CD4-positive, alpha-beta T cell treated with Interleukin-6 for 4 hours (primary cell): ENCODE measurements at places on chromosomes 4 and X.

DNA sequence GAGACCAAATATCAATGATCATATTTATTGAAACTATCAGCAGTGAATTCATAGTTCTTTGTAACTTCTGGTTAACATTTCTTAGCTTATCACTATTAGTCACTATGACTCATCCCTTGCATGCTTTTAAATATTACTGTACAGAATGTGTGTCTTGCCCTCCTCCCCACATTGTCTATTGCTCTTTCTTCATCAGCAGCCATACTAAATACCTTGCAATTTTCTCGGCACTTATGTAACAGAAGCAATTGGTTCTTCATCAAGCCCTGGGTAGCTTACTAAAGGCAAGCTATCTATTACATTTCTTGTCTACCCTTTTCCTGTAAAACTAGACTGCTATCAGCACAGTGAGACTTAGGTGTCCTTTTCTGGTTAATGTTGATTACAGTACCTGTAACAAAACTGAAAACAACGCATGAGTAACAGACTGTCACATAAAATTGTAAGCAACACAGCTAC is 8.2 kb downstream of the KLHL4 start:
- DNase-seq = no peak

GRCh38 chr4:158025131-158025530 is 147.7 kb downstream of the GASK1B start:
- DNase-seq = no peak

GRCh38 chr4:83358410-83358809 is 23.8 kb upstream of the HPSE start:
- no peak for DNase-seq

DNA sequence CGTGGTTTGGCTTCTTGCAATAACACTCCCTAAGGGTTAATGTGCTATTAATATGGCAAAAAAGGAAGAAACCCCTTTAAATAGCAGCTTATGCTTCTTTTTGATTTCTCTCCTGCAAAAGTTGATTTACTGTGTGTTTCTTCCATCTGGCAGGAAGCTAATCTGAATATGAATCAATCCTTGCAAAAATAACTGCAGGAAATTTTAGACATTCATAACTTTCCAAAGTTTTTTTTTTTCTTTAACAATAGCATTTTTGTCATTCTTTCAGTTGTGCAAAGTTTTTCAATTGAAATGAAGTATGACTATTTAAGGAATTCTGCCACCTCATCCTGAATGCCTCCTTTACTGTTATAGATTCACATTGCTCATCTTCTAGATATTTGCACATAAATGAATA is 115.6 kb downstream of the SPANXA1 start:
- no peak for DNase-seq

GRCh38 chrX:41885724-41886123 is 37.6 kb downstream of the CASK start:
- no peak for DNase-seq

DNA sequence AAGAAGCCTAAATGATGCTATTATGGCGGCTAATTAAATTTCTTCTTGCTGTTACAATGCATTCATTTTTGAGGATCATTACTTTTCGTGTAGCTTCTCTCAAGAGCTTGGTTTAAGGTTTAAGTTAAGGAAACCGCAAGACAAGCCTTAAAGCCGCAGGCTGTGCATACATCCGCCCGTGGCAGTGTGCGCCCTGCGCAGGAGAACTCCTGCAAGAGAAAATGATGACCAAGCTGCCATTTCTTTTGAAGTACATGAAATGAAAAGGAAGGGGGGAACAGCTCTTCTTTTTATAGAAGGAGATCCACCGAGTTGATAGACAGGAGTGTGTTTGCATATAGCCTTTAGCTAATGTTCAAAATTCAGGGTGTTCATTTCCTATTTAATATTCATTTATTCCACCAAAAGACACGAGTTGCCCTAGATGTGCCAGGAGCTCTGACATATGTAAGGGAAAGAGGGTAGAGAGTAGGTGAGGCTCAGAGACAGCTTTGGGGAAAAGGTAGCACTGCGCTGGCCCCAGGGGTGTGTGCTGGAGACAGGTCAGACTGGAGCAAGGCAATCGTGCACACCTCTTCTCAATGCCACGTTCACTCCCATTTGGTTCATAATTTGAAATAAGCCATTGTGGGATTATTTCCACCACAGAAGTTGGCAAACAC is 112.1 kb upstream of the LDB2 start:
- no peak for DNase-seq

DNA sequence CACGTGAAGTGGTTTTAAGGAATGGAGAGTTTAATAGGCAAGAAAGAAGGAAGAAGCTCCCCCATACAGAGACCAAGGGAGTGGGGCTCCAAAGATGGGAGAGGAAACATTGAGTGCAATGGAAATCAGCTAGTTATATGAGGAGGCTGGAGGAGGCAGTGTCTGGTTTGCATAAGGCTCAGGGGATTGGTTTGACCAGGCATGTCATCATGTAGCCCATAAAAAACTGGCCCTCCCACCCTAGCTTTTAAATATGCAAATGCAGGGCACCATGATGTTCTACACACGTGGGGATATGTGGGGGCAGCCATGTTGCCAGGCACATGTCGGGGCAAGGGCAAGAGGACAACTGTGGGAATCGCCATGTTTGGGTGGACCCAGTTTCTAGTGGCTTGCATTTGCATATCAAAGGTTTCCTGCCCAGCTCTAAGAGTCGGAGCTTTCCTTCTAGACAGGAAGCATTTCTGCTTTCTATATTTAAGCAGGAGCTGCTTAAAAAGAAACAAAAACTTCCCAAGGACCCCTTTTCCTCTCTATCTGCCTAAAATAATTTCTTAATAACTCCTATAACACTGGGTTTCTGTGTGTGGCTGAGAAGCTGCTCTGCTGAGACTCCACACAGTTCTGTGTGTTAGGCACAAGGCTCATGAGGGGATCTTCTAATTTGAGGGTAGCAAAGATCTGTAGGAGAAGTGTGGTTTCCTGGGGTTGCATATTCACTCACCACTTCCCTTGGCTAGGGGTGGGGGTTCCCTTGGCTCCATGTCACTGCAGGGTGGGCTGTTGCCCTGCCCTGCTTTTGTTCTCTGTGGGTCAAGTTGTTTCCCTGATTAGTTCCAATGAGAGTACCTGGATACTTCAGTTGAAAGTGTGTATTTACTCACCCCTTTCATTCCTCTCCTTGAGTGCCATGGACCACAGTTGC is 113.5 kb downstream of the VSIG4 start:
- DNase-seq = peak; percentile 50

DNA sequence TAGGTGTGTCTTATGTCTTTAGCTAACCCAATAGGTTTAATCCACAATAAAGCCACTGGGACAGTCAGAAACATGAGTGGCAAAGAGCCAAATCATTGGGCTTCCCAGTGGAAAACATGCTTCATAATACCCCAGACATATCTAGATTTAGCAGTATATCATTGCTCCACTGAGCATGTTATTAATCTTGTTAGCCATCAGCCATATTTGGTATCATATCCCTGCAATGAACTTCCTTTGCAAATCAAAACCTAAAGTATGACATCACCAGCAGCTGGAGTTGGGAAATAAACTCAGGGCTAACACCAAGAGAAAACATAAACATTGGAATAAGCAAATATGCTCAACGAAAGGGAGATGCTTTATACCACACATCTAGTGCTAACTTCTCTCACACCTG is 280.8 kb upstream of the NOCT start:
- no peak for DNase-seq

DNA sequence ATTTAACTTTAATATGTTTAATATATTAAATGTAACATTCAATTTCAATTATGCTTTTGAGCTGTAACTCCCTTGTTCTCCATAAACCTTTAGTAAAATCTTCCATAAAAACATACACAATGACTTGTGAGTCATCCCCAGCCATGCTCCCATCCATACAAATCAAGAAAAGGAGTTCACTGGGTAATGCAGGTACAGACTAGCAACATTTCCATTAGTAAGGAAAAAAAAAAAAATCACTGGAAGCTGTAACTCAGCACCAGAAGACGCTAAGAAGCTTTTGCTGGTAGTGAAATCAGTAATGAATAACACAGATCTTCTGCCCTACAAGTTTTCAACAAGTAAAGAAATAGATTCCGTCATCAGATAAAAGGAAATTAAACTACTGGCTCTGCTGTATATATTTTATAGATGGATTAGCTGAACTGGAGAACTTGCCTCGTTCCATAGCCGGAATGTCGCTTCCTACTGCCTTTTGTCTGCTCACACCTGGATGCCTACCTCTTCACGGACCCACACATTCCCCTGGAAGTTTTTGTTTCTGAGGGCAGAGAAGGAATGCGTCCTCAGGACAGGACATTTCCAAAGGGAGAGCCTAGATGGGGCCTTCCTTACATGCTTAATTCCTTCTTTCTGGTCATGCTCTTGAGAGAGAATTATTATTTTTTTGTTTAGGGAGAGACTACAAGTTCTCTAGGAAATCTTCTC is 298.4 kb upstream of the ANKRD50 start:
- DNase-seq = no peak

DNA sequence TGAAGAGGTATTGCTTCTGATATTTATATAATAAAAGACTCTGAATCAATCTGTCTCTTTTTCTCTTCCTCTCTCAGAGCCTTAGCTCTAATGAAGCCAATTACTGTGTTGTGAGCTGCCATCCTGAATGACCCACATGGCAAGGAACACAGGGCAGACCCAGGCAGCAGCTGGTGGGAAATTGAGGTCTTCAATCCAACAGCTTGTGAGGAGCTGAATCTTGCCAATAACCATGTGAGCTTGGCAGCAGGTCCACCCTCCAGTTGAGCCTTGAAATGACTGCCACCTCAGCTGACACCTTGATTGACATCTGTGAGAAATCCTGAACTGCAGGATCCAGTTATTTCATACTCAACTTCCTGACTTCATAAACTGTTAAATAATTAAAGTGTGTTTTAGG is 149.4 kb downstream of the NDST4 start:
- no peak for DNase-seq

GRCh38 chr4:119299260-119299671 is 22.7 kb downstream of the FABP2 start:
- DNase-seq = no peak

DNA sequence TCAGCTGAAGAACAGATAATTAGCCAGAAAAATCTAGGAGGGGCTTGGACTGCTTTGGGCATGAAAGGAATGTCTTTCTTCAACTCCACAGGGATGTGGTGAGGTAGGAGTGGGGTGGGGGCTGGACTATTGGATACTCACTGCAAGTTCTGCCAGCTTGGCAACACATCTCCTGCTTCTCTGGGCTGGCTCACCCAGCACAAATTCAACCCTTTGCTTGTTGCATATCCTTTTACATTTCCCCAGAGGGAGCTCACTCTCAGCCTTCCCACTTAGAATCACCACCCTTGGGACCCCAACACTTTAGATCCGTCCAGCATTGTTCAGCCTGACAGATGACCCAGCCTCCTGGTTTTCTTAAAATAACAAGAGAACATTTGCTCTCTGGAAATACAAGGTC is 120.6 kb downstream of the KDR start:
- DNase-seq = no peak

DNA sequence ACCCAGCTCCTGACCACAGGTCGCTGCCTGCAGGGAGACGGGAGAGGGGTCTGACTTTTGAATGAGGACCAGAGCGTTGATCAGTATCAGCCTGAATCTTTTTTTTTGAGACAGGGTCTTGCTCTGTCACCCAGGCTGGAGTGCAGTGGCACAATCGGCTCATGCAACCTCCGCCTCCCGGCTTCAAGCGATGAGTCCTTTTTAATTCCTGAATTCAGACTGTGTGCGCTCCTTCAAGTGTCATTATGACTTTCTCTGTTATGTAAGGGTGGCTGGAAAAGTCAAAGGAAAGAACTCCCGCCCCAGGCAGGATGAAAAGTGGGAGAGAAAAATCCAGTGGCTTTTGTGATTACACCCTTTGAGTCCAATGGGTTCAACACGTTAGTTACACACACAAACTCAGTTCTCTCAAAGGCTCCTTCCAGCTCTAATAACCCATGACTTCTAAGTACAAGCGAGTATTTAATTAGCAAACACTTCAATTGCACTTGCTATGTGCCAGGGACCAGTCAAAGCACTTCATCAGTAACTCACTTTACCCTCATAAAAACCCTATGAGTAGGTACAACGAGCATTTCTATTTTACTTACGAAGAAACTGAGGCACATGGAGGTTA is 44.4 kb downstream of the PDHA1 start:
- no peak for DNase-seq

GRCh38 chr4:89411539-89412309 is 104.1 kb upstream of the GPRIN3 start:
- DNase-seq = no peak

DNA sequence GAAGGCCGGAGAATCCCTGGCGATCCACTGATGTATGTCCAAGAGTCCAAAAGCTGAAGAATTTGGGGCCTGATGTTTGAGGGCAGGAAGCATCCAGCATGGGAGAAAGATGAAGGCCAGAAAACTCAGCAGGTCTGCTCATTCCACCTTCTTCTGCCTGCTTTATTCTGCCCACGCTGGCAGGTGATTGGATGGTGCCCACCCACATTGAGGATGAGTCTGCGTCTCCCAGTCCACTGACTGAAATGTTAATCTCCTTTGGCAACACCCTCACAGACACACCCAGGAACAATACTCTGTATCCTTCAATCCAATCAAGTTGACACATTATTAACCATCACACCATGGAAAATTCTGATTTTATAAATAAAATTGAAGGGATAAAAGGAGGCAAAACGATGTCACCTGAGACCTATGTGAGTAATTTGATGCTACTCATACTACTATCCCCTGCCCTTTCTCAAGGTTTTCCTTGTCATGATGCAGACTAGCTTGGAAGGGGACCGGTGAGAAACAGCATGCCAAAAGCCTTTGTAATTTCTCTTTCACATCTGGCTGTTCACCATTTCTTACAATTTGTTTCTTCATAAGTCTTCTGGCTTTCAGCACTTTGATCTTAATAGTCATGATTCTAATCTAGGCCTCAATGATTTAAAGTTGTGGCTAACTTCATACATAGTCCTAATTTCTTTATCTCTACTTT is 9.7 kb upstream of the PYURF start:
- no peak for DNase-seq

DNA sequence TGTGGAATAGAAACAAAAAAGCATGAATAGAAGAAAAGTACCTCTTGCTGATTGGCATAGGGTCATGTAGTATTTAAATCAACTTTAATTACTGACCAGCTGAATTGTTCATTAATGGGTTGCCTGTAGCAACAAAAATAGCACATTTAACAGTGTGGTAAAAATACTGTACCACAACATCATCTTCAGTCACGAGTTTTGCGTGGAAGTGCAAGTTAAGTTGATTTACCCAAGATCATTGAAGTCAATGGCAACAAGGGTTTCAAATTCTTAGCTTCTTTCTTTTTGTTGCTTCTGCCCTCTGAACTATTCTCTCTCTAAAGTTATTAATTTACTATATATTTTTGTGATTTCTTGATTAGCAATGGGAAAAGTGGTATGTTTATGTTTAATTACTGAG is 526.6 kb downstream of the C4orf33 start:
- DNase-seq = no peak

- DNase-seq = no peak
Measured at GRCh38 chr4:185343726-185344581, 51.8 kb downstream of the LRP2BP start.

GRCh38 chr4:61556277-61556676 is 356.2 kb downstream of the ADGRL3 start:
- no peak for DNase-seq

DNA sequence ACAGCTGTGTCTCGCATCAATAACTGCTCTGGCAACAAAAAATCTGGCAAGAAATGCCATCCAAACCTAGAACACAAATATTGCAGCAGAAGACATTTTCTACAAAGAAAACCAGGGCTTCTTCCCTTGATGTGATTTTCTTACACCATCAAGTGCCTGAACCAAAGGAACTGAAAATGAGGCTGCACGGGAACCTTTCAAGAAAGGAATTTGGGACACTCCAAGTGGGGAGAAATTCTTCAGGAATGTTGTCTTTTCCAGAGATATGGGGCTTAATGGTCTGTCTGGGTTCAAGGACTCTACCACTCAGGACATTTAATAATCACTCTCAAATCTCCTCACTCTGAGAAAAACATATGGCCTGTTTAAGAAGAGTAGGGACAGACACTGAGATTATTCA is 57.6 kb downstream of the PRDM5 start:
- DNase-seq = no peak
